A549 treated with RU486 at 1 μM for 4 hours (cell line): ENCODE measurements at places on chromosomes 1 and 21. TPM values are rescaled to one million over a fixed set of nuclear protein-coding genes. Genes with fewer than 3 reads are reported as not detected.

The DDAH1 gene
- total RNA-seq = 5.1 to 7.9 TPM (median 6.6 TPM) in 5 replicates

The C1orf226 gene
- total RNA-seq = 0.77 to 1.2 TPM (median 0.96 TPM) in 5 replicates

The KISS1 gene
- 1.1 TPM in 1 of 5 replicates, not detected in the others for total RNA-seq

The KCNJ10 gene
- not detected in 5 replicates for total RNA-seq

The NCMAP gene
- 0.05 to 0.07 TPM (median 0.06 TPM) in 3 of 5 replicates, not detected in the others for total RNA-seq

The PADI4 gene
- total RNA-seq = not detected in 5 replicates

The LRRC71 gene
- total RNA-seq = 0.13 to 0.48 TPM (median 0.22 TPM) in 5 replicates

The CD160 gene
- total RNA-seq = 0.52 TPM in 1 of 5 replicates, not detected in the others

The GBP7 gene
- total RNA-seq = not detected in 5 replicates

The DCST1 gene
- not detected in 5 replicates for total RNA-seq

The FABP3 gene
- total RNA-seq = not detected in 5 replicates

The OPTC gene
- total RNA-seq = not detected in 5 replicates

The GBP5 gene
- total RNA-seq = not detected in 5 replicates

The CASZ1 gene
- total RNA-seq = 1.1 to 1.9 TPM (median 1.7 TPM) in 5 replicates

The IRF6 gene
- 0.08 to 0.18 TPM (median 0.10 TPM) in 5 replicates for total RNA-seq

The MX2 gene
- 0.03 to 0.26 TPM (median 0.21 TPM) in 3 of 5 replicates, not detected in the others for total RNA-seq

The CFAP126 gene
- 0.14 to 0.56 TPM (median 0.28 TPM) in 4 of 5 replicates, not detected in the other for total RNA-seq

The FCRL4 gene
- not detected in 5 replicates for total RNA-seq

The HES4 gene
- 29.0 to 81.0 TPM (median 71.2 TPM) in 5 replicates for total RNA-seq

The ZBTB37 gene
- total RNA-seq = 0.73 to 1.5 TPM (median 1.1 TPM) in 5 replicates

The CD52 gene
- not detected in 5 replicates for total RNA-seq

The ACKR1 gene
- total RNA-seq = not detected in 5 replicates

The NRAS gene
- 15.2 to 36.0 TPM (median 28.4 TPM) in 5 replicates for total RNA-seq

The ATAD3C gene
- total RNA-seq = not detected in 5 replicates

The RIPPLY3 gene
- 0.40 to 0.77 TPM (median 0.59 TPM) in 5 replicates for total RNA-seq

The FCRL1 gene
- not detected in 5 replicates for total RNA-seq

The CLCA1 gene
- 0.06 TPM in 1 of 5 replicates, not detected in the others for total RNA-seq

The AADACL3 gene
- total RNA-seq = not detected in 5 replicates

The CTTNBP2NL gene
- total RNA-seq = 6.1 to 9.2 TPM (median 7.6 TPM) in 5 replicates

The CELA2A gene
- total RNA-seq = 0.17 TPM in 1 of 5 replicates, not detected in the others

The TMPRSS2 gene
- 0.09 to 0.26 TPM (median 0.13 TPM) in 3 of 5 replicates, not detected in the others for total RNA-seq

The MIS18A gene
- total RNA-seq = 11.6 to 17.0 TPM (median 15.2 TPM) in 5 replicates

The PBX1 gene
- total RNA-seq = 19.3 to 24.7 TPM (median 23.8 TPM) in 5 replicates

The SLC44A3 gene
- total RNA-seq = 1.4 to 1.9 TPM (median 1.8 TPM) in 5 replicates

The SYTL1 gene
- 0.10 to 0.81 TPM (median 0.53 TPM) in 5 replicates for total RNA-seq

The ITPKB gene
- 1.9 to 2.9 TPM (median 2.3 TPM) in 5 replicates for total RNA-seq

The JAM2 gene
- total RNA-seq = not detected in 5 replicates

The AVPR1B gene
- not detected in 5 replicates for total RNA-seq
